Fibroblast of skin of scalp (primary cell): ENCODE measurements at places on chromosomes 1 and 21.

- peak; percentile 91 for DNase-seq
These were observed 167.3 kb downstream of the FASLG start for GRCh38 chr1:172826096-172826741.

DNA sequence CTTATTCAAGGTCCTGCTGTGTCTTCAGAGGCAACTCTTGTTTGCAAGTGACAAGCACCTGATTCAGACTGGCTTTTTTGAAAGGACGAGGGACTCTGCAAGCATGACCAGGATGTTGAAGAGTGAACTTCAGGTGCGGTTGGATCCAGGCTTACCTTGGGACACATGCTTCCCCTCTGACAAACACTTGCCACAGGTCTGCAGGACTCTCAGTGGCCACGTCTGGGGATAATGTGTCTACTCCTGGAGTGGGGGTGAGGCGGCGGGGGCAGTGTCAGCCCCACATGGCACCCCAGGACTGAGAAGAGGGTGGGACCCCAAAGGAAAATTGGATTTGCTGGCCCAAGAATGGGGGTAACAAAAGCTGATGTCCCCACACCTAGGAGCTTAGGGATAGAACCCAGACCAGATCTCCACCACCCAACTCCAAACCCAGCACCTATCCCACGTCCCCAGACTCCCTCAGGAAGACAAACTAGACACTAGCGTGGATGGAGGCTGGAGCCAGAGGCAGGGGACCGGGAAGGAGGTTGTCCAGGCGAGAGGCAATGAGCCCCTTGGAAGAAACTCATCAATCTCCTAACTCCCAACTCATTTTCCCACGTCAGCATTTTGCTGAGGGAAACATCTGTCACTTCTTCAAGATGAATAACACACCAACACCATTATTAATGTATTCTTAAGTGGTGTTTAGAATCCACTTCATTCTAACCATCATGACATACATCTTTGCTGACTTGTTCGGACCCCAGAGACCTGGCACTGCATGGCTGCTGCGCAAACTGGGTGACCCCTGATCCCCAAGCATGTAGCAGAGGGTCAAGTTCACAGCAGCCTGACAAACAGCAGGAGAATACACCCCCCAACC lies 32.0 kb upstream of the LAPTM5 start:
- no peak for DNase-seq

GRCh38 chr1:25713961-25714360 lies 86.0 kb upstream of the SELENON start:
- no peak for DNase-seq

DNA sequence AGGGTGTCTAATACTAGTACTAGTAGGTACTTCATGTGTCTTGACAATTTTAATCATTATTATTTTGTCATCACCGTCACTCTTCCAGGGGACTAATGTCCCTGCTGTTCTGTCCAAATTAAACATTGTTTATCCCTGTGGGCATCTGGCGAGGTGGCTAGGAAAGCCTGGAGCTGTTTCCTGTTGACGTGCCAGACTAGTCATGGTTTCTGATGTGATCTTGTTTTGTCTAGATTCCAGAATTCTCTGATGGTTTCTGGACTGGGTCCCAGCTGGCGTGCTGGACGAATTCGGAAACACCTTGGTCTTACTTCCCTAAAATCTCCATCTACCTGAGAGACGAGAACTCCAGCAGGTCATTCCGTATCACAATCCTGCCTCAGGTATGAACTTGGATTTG lies 66.1 kb upstream of the FAM3B start:
- DNase-seq: no peak

GRCh38 chr1:167648978-167649744 lies 19.1 kb downstream of the RCSD1 start:
- DNase-seq: no peak

GRCh38 chr1:232084584-232085223 lies 458.1 kb downstream of the DISC1 start:
- no peak for DNase-seq

- no peak for DNase-seq
These were observed 179.6 kb downstream of the RUNX1 start for GRCh38 chr21:34869545-34869944.

- peak; percentile 56 for DNase-seq
These were observed 66.8 kb downstream of the VPS13D start for GRCh38 chr1:12296623-12297022.

GRCh38 chr21:34883491-34884271 lies 165.4 kb downstream of the RUNX1 start:
- DNase-seq: no peak

- peak; percentile 49 for DNase-seq
These were observed 30.8 kb downstream of the AK2 start for GRCh38 chr1:33005838-33006421.

GRCh38 chr1:215022204-215022603 lies 60.3 kb upstream of the KCNK2 start:
- DNase-seq: no peak

- DNase-seq: no peak
These were observed 9.9 kb upstream of the LMO4 start for GRCh38 chr1:87318806-87319205.

GRCh38 chr1:201408176-201408833 lies 9.2 kb upstream of the LAD1 start:
- DNase-seq: peak; percentile 73

DNA sequence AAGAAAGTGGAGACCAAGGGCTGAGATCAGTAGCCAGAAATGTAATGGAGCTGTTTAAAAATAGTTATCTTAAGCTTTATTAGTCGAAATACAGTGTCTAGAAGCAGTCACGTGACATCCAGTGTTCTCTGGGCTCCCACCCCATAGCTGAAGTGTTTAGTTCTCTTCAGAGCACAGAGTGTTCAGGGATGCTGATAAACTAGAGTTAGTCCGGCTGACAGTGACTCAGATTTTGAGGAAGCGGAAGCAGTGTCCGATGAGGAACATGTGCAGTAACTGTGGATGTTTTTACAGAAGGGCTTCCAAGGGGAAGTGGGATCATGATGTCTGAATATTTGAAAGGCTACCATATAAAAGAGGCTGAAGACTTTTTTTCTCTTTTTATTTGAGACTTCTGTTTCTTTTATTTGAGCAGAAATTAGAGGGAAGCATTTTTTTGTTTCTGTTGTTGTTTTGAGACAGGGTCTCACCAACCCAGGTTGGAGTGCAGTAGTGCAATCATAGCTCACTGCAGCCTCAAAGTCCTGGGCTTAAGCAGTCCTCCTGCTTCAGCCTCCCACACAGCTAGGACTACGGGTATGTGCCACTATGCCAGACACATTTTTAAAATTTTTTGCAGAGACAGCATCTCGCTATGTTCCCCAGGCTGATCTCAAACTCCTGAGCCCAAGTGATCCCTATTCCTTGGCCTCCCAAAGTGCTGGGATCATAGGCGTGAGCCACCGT lies 124.2 kb downstream of the GALNT2 start:
- peak; percentile 33 for DNase-seq

GRCh38 chr21:45893740-45894449 lies 87.7 kb upstream of the COL6A1 start:
- no peak for DNase-seq

DNA sequence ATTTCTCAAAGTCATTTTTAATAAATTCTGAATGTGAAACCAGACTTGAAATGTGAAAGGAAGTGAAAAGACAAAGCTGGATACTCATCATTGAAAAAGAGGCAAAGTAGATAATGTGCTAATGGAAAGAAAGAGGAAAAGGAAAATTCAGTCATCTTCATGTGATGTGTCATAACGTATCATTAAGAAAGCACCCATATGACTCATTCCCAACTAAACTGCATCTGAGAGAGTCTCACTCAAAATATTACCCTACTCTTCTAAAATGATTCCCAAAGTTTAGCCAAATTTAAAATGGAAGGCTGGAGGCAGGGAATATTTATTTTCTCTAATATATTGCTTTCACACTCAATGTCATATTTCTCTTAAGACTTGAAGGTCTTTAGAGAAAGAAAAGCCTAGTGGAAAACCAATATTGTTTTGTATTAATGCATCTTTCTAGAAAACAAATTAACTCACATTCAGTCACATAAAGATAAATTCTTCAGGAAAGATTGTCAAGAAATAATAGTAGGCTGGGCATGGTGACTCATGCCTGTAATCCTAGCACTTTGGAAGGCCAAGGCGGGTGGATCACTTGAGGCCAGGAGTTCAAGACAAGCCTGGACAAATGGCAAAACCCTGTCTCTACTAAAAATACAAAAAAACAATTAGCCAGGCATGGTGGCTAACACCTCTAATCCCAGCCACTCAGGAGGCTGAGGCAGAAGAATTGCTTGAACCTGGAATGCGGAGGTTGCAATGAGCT lies 129.9 kb downstream of the SLC30A10 start:
- peak; percentile 69 for DNase-seq

DNA sequence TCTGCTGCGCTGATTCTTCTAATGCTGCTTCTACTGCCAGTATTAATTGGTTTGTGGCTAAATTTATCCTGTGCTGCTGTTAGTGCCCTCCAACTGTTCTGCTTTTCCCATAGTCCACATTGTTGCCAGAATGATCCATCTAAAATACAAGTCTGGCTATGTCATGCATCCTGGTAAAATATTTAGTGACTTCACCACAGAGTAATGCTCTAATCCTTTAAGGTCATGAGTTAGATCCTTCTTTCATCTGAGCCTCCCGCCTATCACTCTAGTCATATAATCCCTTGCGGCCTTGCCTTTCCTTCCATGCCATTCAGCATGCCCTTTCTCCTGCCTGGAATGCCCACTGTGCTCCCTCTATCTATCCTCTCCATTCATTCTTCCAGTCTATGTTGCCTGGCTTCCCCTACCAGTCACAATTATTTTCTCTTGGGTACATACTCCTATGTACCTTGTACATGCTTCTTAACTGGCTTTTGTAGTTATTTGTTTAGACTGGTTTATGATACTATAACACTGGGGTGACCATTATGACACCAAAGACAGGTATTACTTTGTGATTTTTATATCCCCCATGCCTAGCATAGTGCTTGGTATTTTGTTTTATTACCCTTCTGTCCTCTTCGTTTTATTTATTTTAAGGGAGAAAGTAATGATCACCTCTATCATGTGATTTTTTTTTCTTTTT lies 144.0 kb downstream of the MAGI3 start:
- peak; percentile 95 for DNase-seq

- no peak for DNase-seq
These were observed 6.2 kb downstream of the C1orf210 start for GRCh38 chr1:43279161-43279560.

GRCh38 chr1:173253046-173253445 lies 45.9 kb upstream of the TNFSF4 start:
- DNase-seq: no peak

GRCh38 chr1:26322042-26322331 lies 4.2 kb downstream of the CD52 start:
- DNase-seq: no peak

GRCh38 chr1:195584870-195585624 lies 1023.2 kb downstream of the KCNT2 start:
- peak; percentile 19 for DNase-seq

DNA sequence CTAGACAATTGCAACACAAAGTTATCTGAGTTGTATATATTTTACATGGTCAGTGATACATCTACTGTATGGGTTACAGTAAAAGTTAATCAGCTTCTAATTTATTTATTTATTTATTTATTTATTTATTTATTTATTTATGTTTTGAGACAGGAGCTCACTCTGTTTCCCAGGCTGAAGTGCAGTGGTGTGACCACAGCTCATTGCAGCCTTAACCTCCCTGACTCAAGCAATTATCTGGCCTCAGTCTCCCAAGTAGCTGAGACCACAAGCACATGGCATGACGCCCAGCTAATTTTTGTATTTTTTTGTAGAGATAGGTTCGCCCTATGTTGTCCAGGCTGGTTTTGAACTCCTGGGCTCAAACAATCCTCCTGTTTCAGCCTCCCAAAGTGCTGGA lies 241.6 kb downstream of the PTPRC start:
- peak; percentile 48 for DNase-seq

- DNase-seq: peak; percentile 22
These were observed 125.9 kb downstream of the HFM1 start for GRCh38 chr1:91278754-91279153.

- no peak for DNase-seq
These were observed 470.3 kb downstream of the PTPRC start for GRCh38 chr1:199109160-199109559.

DNA sequence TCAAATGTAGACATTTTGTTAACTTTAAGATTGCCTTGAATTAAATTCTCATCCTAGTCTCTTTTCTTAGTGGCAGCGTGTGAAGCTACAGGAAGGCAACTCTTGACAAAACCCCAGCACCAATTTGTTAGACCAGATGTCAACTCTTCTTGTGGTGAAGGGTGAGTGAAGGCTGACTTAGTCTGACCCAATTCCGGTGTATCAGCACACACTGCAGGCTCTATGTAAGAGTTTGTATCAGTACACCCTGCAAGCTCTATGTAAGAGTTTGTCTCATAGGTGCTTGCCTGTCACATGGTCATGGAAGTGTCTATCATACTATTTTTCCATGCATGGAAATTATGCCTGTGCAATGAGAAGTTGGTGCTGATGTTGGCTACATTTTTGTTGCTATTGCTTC lies 16.8 kb downstream of the CR2 start:
- DNase-seq: no peak

- no peak for DNase-seq
These were observed 21.8 kb upstream of the C2CD2 start for GRCh38 chr21:41975391-41976272.

DNA sequence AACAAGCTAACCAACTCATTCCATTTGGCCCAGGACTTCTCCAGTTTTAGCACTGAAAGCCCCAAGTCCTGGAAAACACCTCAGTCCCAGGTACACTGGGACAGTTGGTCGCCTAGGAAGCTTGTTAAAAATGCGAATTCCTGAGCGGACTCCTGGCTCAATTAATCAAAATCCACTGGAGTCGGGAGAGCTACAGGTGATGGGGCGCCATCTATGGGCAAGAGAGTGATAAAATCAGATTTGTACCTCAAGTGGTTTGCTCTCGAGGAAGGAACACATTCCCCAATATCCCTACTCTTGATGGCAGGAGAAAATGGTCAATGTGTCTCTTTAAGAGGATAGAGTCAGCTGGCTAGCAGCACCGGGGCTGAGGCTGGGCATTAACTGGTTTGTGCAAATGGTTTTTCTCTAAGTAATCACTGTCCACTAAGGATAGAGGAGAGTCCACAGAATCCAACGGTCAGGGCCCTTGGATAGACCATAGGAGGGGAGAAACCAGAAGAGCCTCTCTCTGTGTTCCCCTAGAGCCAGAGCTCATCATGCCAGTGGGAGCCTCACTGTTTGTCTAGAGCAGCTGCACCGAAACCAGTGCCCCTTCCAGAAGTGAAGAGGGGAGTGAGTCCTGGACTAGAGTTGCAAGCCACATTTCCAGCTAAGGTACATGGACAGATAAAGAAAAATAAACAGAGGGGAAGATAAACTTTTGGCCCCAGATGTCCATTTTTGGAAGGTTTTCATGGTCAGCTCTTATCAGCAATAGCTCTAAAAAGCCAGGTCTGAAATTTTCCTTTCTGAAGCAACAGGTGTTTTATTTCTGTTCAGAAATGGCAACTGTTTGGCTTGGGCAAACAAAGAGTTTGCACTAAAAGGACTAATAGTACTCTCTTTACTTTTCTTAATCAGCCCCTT lies 148.5 kb downstream of the TENT5C start:
- peak; percentile 60 for DNase-seq
